Mesenchymal stem cell (in vitro differentiated cells and primary cell): ENCODE measurements at places on chromosomes 4 and X.

DNA sequence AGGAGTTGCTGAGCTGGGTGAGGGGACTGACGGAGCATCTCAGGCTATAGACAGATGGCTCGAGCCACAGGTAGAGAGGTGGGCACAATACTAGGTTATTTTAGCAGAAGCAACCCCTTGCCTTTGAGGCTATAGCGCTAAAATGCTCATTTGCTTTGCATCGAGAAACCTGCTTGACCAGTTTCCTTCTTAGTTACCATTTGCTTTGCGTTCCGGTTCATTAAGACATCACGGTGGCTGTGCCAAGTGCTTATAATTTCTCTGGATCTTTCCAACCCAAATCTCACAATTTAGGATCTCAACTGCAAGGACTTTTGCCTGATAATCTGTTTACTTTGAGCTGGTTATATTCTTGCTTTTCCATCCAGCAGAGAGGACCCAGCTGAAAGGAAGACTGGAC is 40.8 kb downstream of the DLG3 start:
- DNase-seq = no peak

GRCh38 chr4:48554606-48555005 is 64.6 kb downstream of the ZAR1 start:
- no peak for DNase-seq

GRCh38 chrX:19709812-19710518 is 177.4 kb downstream of the SH3KBP1 start:
- peak; percentile 97 for DNase-seq

DNA sequence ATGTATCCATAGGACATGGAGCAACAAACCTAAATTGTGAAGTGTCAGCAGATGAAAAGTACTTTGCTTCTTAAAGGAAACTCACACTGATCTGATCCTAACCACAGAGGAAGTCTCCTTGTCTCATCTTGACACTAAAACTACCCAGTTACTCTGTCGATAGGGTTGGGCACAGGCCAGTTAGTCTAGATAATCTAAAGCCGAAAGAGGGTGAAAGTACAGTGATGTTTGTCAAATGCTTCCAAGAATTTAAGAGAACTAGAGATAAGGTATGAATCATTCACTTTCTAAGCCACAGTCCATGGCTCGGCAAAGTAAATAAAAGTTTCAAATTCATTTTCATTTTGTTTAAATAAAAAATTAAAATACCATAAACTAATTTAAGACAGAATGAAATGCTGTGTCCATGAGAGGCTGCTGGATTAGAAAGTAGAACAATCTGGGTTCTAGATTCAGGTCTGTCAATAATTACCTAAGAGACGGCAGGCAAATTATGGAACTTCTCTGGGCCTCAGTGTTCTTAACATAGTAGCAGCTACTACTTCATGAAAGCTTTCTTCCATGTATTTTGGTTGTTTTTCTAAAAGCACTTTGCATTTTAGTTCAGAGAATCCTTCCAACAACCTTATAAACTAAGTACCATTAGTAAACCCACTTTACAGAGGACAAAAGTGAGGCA is 176.7 kb downstream of the LDB2 start:
- DNase-seq = peak; percentile 70

GRCh38 chr4:38641811-38642210 is 22.2 kb upstream of the KLF3 start:
- no peak for DNase-seq

GRCh38 chrX:12903646-12904045 is 2.8 kb upstream of the TLR8 start:
- peak; percentile 77 for DNase-seq

DNA sequence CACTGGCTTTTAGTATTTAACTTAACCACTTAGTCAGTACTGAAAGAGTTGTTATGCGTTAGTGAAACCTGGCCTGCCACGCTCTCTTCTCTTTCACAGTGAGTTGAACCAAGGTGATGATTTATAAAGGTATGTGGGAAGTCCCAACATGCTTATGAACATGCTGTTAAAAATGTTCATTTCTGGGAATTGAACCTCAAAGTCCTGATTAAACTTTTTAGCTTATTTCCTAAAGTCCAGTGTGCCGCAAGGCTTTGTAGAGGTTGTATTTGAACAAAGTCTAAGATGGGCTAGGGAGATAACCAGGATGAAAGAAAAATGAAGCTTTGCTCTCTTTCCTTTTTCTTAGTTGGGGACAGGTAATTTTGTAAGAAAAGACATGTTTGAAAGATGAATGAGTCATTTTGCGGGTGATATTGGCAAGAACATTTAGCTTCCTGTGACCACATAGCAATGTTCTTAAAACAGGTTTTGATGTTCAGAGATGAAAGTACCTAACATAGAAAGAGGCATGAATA is 270.3 kb downstream of the DTHD1 start:
- no peak for DNase-seq

GRCh38 chrX:43958529-43958928 is 14.7 kb downstream of the NDP start:
- peak; percentile 80 for DNase-seq

GRCh38 chr4:121200795-121201472 is 36.8 kb upstream of the TNIP3 start:
- DNase-seq = no peak

GRCh38 chrX:26574234-26574633 is 358.3 kb downstream of the MAGEB5 start:
- DNase-seq = no peak

- no peak for DNase-seq
Observed at GRCh38 chrX:12567857-12568256, 223.4 kb upstream of the PRPS2 start.

DNA sequence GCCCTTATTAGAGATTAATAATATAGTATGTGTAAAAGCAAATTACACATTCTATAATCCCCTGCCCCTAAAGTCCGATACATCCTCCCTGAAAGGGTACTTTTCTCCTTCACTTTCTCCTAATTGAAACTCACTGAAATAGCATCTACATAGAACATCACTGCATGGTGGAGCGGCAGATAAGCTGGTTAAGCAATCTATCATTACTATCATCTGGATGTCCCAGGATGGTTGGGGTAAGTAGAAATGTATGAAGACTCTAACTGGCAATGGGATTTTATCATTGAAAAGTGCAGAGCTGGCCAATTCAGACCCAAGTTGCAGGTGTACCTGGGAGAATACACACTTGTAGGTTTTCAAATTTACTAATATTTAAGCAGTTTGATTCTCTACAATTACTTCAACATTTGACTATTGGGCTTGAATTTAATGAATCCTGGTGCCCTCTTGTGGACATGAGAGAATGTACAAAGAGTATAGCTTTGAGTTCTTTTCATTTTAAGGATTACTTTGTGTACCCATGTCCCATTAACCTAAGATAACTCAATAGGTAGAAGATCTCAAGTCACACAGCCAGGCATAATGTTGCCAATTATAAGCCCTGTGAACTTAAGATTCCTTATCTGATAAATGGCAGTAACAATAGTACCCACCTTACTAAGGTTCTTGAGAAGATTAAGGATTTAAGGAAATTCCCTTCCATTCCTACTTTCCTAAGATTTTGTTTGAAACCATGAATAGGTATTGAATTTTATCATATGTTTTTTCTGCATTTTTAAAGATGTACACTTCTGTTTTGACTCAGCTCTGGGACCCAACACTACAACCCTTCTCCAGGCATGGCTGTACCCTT is 69.8 kb downstream of the SHROOM3 start:
- DNase-seq = peak; percentile 65

GRCh38 chr4:120616041-120616440 is 306.5 kb downstream of the PRDM5 start:
- DNase-seq = peak; percentile 78

- DNase-seq = no peak
Observed at GRCh38 chr4:108276690-108277089, 108.0 kb upstream of the LEF1 start.

GRCh38 chr4:54227256-54228055 is 1.6 kb upstream of the PDGFRA start:
- DNase-seq = peak; percentile 88

- DNase-seq = no peak
Observed at GRCh38 chrX:40300286-40300890, 202.6 kb upstream of the BCOR start.

- DNase-seq = peak; percentile 6
Observed at GRCh38 chr4:33369446-33369845, 2649.3 kb downstream of the PCDH7 start.

- DNase-seq = no peak
Observed at GRCh38 chr4:144748814-144749555, 103.0 kb downstream of the HHIP start.

DNA sequence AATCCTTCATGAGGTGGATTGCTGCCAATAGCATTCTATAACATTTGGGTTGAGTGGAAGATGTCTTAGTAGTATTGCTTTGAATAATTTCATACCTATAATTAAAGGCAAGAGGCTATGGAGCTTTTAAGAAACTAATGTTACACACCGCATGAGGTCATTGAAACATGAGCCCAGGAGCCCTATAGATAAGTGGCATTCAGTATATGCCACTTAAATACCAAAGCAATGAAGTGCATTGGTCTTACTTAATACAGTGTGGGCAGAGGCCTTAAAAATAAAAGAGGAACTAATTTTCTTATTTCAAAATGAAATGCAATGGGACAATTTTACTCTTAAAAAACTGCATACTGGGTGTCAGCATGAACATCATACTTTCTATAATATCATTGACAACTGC is 47.5 kb downstream of the SPATA18 start:
- no peak for DNase-seq

DNA sequence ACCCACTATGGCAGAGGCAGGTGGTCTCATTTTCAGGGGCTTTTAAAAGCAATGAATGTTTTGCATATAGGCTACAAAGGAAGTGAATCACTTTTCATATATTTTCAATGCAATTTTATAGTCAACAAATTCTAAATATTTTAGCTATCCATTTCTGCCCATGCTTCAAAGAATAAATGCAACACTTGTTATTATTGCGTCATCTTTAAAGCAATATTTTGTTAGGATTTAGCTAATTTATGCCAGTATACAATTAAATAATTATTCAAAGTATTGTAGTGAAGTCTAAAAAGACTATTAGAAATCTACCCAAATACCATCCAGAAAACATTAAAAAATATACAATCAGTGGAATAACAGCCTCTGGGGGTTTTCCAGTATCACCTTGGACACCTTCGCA is 509.1 kb upstream of the SPANXN1 start:
- no peak for DNase-seq
